Stimulated activated CD8-positive, alpha-beta memory T cell treated with anti-CD3 and anti-CD28 coated beads, Interleukin-4, amount 100 ng/mL, for 4 hours (primary cell): ENCODE measurements at places on chromosomes 12 and 14.

DNA sequence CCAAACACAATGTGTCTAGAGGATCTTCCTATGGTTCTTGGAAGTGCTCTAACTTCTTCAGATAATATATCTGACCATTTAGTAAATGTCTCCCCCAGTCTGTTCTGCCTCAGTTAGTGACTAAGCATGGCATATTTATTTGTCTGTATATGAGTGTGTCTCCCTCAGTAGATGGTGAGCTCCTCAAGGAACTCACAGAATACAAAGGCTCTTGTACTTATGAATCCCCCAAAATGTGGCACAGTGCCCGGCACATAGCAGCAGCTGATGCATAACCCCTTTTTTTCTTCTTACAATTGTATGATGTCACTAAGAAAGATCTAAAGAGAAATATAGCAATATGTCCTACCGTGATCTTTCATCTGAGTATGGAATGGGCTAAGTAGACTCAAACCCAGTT, 264.7 kb upstream of the PRICKLE1 start:
- no peak for DNase-seq

DNA sequence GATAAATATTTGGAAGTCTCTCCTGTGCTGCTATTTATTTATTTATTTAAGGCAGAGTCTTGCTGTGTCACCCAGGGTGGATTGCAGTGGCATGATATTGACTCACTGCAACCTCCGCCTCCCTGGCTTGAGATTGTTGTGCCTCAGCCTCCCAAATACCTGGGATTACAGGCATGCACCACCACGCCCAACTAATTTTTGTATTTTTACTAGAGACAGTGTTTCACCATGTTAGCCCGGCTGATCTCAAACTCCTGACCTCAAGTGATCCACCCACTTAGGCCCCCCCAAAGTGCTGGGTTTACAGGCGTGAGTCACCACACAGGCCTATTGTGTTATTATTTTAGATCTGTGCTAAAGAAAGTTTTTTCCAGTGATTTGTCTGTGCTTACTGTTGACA, 225.2 kb downstream of the CCER1 start:
- no peak for DNase-seq

- DNase-seq, result no peak
Observed at GRCh38 chr12:57241402-57242310, 9.3 kb downstream of the STAC3 start.

DNA sequence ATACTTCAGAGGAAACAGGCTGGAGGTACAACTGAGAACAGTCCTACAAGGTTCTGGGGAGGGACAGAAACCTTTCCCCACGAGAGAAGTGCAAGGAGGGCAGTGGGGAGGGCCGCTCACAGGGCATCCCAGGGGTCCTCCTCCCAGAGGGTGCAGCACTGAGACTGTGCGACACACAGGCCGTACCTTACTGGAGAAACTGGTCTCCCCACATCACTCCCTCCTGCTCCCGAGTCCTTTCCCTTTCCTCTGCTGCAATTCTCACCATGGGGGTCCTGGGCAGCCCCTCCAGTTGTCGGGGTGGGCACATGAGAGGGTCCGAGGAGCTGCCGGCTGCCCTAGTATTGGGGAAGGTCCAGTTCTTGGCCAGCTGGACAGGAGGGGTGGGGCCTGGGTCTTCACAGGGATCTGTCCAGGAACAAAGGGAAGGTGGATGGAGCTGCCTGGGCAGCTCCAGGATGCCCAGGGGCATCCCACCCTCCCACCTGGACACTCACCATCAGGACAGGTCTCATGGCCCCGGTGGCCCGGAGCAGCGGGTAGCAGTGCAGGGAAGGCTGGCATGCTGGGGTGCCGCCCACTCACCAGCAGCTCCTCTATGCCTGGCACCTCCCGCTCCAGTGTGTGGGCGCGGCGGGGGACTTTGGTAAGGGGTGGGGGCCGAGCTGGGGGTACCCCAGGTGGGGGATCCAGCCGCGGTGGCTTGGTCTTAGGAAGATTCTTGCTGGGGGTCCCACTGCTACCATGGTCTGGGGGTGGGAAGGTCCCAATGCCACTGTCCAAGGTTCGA, 35.8 kb downstream of the NCKAP5L start:
- DNase-seq, result no peak

DNA sequence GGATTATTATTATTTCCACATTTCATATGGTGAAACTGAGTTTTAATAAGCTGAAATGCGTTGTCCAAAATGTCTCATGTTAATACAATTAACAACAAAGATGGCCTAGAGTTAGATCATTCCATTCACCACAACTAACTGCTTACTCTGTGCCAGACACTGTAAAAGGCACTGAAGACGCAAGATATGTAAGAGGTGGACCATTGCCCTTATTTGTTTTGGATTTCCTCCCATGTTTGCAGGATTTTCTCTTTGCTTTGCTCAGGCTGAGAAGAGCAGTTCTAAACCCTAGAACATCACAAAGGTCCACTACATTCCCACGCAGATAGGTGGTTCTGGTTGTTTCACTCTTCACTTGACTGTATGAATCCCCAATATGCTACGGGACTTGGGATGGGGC, 324.4 kb upstream of the KITLG start:
- DNase-seq, result no peak

- DNase-seq, result no peak
Observed at GRCh38 chr12:98799146-98799810, 154.2 kb downstream of the APAF1 start.

DNA sequence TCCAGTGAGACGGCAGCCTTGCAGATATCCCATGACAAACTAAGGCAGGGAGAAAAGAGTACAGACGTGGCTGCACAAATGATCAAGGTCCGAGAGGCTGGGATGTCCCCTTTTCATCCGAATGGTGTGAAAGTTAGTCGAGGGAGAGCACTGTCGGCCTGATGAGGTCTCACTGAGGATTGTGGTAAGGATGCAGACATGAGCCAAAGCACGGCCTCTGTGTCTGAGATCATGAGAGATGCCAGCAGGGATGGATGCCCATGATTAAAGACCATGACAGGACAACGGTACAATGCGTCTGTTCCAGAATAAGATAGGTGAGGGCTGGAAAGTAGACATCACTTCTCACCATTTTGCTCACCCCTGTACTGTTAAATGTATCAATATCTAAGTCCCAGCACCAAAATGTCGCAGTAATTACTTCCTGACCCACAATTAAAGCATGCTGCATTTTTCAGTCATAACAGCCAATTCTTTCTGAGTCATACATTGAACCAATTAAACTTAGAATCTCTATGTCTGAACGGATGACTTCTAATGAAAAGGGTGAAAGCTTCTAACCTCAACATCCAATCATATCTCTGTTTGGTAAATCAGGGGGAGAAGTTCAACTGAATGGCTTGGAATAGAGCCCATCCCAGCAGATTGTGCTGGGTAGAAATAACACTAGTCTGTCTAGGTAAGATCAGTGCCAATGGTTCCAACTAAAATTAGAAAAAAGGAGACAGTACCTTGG, 249.6 kb upstream of the SOX5 start:
- no peak for DNase-seq

- DNase-seq, result no peak
Observed at GRCh38 chr12:89768586-89769482, 60.2 kb upstream of the ATP2B1 start.

GRCh38 chr14:105974902-105975301, 448.5 kb downstream of the TMEM121 start:
- peak; percentile 43 for DNase-seq

DNA sequence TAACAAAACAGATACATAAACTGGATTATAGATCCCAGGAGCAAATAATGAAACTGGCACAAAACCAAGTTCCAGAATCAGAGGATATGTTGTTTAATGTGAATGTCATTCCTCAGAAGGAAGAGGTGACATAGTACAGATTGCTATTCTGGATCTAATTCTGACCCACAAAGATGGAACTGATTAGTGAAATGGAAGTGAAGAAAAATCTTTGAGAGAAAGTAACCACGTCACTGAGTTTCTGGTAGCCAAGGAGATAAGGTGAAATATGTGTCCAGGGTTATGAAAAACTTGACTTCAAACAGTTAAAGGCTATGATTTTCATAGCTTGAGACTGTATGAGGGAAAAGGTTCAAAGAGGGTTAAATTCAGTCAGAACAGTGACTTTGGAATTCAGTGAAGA, 8.3 kb downstream of the OR10AD1 start:
- no peak for DNase-seq

DNA sequence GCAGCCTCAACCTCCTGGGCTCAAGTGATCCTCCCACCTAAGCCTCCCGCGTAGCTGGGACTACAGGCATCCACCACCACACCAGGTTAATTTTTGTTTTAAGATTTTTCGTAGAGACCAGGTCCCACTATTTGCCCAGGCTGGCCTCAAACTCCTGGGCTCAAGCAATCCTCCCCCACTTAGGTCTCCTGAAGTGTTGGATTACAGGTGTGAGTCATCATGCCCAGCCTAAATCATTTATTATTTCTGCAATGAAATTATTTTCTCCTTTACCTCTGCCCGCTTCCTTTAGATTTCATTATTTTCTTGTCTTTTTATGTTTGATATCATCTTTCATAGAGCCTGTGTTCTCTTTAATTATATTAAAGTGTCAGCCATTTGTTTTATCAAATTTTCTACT, 165.2 kb upstream of the OTX2 start:
- no peak for DNase-seq

DNA sequence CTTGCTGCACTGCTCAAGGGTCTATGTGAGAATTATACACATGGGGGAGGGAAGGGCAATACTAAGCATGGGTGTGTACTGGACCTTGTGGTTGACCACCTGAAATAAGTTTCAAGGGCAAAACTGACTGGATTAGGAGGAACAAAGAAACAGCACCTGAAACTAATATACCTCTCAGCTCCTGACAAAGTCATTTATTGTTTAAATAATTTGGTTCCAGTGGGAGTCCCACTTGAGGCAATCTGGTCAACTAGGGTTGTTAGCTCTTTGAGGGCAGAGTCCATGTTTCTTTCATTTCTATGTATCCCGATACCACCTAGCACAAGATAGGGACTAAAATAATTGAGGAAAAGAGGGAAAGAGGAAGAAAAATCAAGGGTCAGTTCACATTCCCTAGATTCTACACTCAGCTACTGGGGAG, 45.5 kb downstream of the STXBP6 start:
- no peak for DNase-seq

DNA sequence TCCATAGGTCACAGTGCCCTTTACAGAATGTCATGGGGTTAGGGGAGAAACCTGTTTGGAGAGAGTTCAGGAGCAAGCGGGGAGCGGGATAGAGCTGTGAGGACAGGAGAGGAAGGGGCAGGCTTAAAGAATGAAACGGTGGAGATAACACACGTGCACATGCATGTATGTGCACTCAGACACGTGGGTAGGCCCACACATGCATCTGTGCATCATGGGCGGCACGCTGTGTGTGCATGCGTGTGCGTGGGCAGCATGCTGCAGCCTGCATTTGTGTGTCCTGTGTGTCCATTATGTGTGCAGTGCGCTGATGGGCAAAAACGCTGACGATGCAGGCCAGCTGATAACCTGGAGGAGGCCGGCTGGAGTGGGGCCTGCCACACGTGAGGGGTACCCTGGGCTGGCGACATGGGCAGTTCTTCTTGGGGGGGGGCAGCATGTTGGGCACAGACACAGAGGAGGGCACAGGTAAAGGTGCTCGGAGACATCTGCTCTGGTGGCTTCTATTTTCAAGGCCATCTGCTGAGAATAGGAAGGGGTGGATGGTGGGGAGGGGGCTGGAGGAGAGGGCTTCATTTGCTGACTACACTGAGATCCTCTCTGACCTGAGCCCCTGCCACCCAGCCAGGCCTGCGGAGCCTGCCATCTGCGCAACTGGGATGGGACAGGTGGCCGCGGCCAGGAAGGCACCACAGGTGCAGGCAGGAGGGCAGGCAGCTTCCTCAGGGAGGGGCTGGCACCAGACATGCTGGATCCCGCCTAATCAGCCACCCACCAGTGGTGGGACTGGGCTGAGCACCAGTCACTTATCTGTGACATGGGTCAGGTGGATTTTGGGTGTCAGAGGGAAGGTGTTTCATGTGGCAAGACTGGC, 4.6 kb upstream of the ANKRD9 start:
- no peak for DNase-seq
